Esophagus squamous epithelium (tissue), 5 donors: ENCODE measurements at places on chromosomes 3 and 15.

GRCh38 chr3:157103280-157103679 is 56.7 kb downstream of the CCNL1 start:
- DNase-seq: no peak

GRCh38 chr3:191356631-191357439 is 26.5 kb upstream of the UTS2B start:
- no peak for DNase-seq

- DNase-seq: no peak
Observed at GRCh38 chr15:50563756-50564155, 17.3 kb upstream of the USP50 start.

- no peak for DNase-seq
Observed at GRCh38 chr3:70011582-70011981, 12.0 kb downstream of the SAMMSON start.

GRCh38 chr3:70114431-70114830 is 114.9 kb downstream of the SAMMSON start:
- DNase-seq: no peak

GRCh38 chr15:84813435-84813834 is 3.7 kb upstream of the ALPK3 start:
- no peak for DNase-seq

GRCh38 chr3:5271372-5271683 is 83.8 kb downstream of the EDEM1 start:
- no peak for DNase-seq

- DNase-seq: no peak
Observed at GRCh38 chr3:123090728-123091531, 24.1 kb downstream of the PDIA5 start.

GRCh38 chr15:76328106-76328696 is 8.4 kb upstream of the ISL2 start:
- no peak for DNase-seq

- no peak for DNase-seq
Observed at GRCh38 chr3:45110509-45110833, 35.7 kb downstream of the CDCP1 start.

DNA sequence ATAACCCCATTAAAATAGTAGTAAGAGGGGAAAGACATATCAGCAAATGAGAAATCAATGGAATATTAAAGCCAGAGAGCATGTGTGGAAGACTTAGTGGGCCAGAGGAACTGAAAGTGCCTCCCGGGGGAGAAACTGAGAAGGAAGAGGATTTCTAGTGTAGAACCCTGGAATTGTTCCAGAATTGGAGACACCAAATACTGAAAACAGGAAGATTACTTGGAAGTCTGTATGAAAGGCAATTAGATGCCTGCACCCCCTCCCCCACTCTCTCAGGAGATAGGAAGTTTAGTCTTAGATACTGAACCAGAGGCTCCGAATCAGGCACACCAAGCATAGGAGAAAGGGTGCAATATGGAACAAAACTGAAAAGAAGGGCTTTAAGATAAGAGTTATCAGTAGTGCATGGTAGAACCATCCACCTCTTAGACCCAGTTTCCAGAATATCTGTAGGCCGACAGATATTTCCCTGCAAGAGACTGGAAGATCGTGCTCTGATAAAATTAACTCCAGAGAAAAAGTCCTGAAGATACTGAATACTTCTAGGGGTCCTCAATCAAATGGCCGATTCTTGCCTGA is 32.4 kb downstream of the KLHL18 start:
- no peak for DNase-seq

DNA sequence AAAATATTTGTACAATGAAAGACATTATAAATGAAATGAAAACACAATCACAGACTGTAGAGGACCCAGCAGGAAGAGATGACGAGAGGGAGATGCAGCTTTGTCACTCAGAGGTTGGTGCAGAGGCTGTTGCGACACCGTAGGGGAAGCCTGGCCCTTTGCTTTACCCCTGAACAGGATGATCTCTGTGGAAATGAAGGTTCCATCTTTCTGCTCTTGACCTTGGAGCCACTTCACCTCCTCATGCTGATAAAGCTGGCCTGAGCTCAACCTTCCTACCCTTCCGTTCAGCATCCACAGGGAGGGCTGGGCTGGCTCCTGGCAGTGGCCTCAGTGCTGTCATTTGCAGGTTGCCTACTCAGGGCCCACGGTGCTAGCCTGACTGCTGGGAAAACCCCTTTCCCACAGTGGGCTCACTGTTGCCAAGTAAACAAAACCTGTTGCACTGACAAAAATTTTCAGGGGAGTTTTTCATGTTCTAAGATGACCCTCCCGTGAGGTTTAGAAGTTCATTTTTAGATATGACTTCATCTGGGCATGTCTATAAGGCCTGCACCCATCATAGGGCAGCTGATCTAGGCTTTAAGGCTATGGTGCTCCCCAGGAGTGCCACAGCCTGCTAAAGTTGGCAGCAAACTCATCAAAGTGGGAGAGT is 3.0 kb upstream of the CD80 start:
- DNase-seq: no peak

GRCh38 chr3:105806359-105806758 is 62.5 kb downstream of the CBLB start:
- DNase-seq: no peak

DNA sequence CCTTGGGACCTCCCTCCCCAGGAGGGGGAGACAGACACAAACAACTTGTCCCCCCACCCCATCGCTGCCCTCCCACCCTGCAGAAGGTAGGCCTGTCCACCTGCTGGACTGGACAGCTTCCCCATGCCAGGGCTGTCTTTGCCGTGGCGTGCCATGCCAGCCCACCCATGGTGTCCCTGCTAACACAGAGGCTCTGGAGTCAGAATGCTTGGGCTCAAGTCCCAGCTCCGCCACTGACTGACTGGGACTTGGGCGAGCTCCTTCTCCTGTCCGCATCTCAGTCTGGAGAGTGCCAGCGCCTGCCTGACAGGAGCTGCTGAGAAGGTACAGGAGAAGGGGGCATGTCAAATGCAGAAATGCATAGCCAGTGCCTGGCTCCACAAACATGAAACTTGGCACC is 23.9 kb downstream of the WNT7A start:
- no peak for DNase-seq

GRCh38 chr3:40853474-40853873 is 328.7 kb downstream of the ZNF621 start:
- no peak for DNase-seq

DNA sequence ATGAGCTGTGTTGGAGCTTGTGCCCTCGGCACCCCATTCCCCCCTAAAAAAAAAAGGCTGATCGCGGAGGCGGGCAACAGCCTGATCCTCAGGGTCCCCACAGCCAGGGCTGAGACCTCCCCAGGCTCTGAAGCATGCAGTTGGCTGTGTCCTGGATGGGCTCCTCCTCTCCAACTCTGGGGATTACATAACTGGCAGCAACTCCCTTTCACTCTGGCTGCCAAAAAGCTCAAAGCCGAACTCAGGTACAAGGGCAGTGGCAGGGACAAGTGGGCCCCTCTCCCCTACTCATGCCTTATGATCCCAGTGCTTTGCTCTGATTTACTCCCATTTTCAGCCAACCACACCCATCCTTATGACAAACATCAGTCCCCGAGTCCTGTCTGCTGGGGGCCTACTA is 18.3 kb downstream of the TPRA1 start:
- no peak for DNase-seq

GRCh38 chr3:14913071-14913925 is 34.1 kb upstream of the NR2C2 start:
- no peak for DNase-seq

DNA sequence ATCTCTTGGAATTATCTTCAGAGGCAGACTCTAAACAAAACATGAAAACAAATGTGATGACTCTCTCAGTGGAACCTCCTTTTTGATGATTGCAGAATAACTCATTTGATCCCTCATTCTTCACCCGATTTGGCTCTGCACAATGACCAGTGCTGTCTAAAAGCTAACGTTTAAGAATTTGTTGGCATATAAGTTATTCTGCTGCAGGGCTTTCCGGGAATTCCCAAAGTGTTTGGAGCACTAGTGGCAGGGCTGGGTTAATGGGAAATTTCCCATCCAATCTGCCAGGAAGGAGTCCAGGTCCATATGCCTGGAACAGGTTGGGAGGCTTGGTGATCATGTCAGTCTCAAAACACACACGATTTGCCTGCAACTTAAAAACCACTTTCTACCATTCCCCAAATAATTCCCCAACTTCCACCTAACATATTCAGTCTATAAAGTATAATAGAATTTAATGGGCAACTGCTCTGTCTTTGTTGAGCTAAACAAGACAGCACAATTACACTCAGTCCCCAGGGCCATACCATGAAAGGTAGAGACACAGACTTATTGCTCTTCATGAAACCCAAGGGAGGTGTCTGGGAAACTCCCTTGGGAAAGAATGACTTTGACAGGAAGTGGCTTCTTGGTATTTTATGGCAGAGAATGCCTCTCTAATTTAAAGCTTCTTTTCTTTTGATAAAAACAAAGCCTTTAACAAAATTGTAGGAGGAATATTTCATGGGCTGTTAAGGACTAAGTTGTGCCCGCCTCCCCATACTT is 38.0 kb downstream of the ARRDC4 start:
- DNase-seq: no peak

- no peak for DNase-seq
Observed at GRCh38 chr3:64316971-64317370, 91.7 kb upstream of the PRICKLE2 start.

DNA sequence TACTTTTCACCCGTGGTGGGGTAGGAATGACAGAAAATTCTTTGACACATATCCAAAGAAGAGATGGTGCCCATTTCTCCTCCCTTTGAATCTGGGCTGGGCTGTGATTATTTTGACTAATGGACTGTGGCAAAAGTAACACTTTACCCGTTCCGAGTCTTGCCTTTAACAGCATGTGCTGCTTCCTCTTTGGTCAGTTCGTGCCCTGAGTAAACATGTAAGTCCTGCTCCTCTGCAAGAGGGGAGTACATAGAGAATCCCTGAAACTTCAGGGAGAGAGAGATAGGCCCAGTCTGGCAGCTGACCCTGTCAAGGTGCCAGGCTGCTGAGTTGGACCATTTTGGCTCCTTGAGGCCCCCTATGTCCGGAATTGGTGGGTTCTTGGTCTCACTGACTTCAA is 243.1 kb downstream of the EPHB1 start:
- DNase-seq: no peak

GRCh38 chr3:126053513-126053912 is 30.4 kb downstream of the SLC41A3 start:
- no peak for DNase-seq

DNA sequence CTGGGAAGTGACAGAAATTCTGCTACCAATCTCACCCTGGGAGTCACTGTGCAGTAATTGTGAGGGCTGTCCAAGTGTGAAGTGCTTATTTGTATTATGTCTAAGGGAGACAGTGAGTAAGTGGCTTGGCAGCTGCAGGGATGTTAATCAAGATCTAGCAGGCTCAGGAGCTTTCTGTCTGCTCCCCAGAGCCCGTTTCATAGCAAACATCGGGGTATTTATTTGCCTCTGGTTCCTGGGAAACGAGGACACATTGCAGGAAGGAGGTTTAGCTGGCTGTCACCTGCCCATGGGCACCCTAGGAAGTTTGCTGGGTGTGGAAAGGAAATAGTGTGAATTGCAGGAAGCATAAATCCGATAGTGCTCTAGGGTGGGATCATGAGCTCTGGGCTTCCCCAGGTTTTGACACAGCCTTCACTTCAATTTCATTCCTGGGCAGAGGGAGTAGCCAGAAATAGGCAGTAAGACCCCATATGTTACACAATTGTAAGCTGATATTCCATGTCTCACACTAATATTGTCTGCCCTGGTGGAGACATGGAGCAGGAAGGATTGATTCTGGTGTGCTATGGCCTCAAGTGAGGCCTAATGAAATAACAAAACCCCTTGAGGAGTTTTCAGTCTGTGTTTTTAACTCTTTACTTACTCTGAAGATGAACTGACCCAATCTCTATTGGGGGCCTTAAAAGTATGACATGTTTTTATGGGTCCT is 74.1 kb upstream of the MITF start:
- DNase-seq: no peak
